Hematopoietic multipotent progenitor cell treated with erythropoietin and hydrocortisone succinate and interleukin-3 and kit ligand, for 6 days (in vitro differentiated cells): ENCODE measurements at places on chromosomes 1 and 21.
A peak's percentile ranks its signal among the peaks of the same experiment; 100 is the strongest.

DNA sequence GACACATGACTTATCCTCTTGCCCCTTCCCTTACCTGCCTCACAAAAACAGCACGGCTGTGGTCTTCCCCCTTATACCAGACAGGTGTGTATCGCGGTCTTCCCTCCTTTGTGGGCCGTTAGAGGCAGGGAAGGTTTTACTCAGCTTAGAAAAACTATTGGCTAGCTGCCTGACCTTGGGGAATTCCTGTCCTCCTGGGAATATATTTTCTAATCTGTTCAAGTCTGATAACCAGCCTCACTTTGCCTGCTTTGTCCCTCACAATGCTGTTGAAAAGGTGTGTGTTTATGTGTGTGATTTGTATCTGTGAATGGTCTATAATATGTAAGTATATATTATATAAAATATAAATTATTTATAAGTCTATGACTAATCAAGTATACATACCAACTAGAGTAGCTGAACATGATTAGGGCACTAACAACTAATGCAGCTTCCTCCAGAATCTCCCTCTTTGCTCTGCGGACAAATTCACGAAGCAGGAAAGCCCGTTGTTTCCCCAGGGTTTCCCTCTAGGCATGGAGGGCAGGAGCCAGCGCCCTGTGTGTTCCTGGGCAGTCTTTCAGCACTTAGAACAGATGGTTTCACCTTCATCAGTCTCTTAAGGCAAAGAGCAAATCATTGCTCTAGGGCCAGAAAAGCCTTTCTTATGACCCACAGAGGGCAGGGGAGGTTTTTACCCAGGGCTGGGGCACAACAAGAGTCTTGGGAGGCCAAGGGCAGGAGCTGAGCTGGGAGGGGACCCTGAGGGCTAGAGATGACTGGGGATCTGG is 25.6 kb downstream of the SLC26A9 start:
- DNase-seq, result no peak

DNA sequence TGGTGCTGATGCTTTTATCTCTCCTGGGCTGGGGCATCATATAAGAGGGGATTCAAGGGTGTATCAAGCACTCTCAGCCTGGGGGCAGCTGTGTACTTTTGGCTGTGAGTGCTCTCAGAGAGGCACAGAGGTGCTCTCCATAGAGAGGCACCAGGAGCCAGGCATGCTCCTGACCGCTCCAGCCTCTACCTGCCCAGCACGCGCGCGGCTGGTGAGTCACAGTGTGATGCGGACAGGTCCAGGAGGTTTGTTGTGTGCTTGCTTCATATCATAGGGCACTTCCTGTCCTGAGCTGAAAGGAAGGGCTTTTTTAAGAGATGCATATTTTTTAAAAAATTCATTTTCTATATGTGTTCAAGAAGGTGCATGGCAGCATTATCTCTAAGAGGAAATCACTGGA is 93.6 kb upstream of the BCAR3 start:
- no peak for DNase-seq

- peak; percentile 25 for DNase-seq
These were observed 304.8 kb downstream of the PTPRC start for GRCh38 chr1:198943484-198944187.

GRCh38 chr1:18644973-18645746 is 14.5 kb downstream of the PAX7 start:
- DNase-seq, result no peak
